GM19239 (cell line): ENCODE measurements at places on chromosomes 12 and 14.

DNA sequence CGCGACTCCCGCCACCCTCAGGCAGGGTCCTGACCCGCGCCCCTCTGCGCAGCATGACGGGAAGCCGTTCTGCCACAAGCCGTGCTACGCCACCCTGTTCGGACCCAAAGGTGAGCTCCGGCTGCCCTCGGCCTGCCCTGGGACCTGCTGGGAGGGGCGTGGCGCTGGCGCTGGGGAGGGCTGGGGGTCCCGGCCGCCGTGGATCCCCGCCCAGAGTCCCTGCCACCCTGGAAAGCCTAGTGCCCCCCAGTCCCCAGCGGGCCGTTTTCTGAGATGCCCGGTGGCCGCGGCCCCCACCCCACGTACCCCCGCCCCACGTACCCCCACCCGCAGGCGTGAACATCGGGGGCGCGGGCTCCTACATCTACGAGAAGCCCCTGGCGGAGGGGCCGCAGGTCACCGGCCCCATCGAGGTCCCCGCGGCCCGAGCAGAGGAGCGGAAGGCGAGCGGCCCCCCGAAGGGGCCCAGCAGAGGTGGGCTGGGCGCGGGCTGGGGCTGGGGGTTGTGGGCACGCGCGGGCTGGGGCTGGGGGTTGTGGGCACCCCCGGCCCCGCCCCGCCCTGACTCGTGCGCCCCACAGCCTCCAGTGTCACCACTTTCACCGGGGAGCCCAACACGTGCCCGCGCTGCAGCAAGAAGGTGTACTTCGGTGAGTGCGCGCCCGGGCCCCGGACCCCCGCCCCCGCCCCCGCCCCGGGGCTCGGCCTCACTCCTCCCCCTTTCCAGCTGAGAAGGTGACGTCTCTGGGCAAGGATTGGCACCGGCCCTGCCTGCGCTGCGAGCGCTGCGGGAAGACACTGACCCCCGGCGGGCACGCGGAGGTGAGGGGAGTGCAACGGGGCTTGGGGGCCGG is 4.0 kb downstream of the CRIP2 start:
- DNase-seq = no peak

DNA sequence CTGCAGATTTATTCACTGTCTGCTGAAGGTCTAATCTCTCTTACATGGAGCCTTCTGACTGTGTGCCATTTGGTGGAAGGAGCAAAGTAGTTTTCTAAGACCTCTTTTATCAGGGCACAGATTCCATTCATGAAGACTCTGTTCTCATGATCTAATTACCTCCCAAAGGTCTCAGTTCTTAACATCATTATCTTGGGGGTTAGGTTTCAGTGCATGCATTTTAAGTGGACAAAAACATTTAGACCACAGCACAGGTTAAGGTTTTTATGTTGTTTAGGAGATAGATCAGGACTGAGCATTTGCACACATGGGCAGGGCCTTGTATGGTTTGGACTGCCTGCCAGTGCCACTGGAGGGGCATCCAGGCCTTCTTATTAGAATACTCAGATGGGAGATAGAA is 746.1 kb downstream of the C12orf50 start:
- no peak for DNase-seq

GRCh38 chr12:110760204-110760609 is 17.5 kb upstream of the PPP1CC start:
- DNase-seq = no peak

GRCh38 chr12:108241986-108242703 is 97.0 kb downstream of the CMKLR1 start:
- DNase-seq = no peak

DNA sequence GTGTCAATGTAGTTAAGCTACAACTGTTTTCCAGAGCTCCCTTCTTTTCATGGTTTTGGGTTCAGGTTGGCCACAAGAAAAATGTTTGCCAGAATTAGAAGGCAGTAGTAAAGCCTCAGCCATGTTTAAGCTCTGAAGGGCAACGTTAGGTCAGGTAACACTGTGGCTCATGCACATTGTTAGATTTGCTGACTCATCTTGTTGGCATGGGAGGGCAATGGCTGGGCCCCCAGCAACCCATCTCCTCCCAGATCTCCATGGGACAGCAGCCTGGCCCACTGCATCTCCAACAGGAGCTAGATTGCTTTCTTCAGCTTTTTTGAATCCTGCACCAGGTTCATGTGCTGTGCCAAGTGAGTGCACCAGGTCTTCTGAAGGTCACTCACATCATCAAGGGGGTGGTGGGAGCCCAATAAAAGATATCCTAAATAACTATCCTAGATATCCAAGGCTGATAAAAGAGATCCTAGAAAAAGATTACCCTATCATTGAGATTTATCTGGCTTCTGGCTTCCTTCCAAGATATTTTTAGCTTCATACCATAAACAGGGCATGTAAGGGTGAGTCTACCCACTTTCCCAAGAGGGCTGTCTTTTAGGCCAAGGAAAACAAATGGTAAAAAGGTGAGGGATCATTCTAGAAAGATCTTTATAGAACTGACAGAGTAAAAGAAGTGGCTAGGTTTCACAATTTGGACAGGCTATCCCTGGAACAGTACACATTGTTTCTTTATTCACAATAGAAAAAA is 28.9 kb downstream of the PTGER2 start:
- DNase-seq = no peak

- no peak for DNase-seq
These were observed 24.9 kb downstream of the VPS37B start for GRCh38 chr12:122870867-122871664.

DNA sequence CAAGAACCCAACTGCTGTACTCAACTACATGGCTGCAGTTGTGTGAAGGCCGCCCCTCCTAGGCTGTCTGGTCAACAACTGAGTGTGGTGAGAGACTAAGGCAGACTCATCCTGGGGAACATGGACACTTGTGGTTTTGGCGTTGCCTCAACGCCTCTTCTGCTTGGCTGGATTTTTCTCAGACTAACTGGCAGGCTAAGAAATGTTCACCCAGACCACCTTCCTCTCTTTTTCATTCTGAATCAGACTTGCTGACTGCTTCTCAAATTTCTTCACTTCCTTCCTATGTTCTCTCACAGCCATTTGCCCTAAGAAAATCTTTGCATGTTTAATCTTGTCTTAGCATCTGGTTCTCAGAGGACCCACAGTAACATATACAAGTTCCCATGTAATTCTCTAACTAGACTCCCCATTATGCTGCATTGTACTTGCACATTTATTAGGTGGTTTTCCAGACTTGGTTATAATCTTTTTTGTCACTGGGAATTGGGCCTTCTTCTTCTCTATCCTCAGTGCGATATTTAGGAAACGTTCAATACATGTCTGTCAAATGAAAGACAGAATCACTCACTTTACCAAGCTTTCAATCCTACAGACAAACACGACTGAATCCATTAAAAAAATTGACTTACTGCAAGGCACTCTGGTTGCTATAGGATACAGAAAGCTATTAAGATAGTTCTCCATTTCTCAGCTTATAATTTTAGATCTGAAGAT is 327.6 kb downstream of the CCER1 start:
- no peak for DNase-seq

DNA sequence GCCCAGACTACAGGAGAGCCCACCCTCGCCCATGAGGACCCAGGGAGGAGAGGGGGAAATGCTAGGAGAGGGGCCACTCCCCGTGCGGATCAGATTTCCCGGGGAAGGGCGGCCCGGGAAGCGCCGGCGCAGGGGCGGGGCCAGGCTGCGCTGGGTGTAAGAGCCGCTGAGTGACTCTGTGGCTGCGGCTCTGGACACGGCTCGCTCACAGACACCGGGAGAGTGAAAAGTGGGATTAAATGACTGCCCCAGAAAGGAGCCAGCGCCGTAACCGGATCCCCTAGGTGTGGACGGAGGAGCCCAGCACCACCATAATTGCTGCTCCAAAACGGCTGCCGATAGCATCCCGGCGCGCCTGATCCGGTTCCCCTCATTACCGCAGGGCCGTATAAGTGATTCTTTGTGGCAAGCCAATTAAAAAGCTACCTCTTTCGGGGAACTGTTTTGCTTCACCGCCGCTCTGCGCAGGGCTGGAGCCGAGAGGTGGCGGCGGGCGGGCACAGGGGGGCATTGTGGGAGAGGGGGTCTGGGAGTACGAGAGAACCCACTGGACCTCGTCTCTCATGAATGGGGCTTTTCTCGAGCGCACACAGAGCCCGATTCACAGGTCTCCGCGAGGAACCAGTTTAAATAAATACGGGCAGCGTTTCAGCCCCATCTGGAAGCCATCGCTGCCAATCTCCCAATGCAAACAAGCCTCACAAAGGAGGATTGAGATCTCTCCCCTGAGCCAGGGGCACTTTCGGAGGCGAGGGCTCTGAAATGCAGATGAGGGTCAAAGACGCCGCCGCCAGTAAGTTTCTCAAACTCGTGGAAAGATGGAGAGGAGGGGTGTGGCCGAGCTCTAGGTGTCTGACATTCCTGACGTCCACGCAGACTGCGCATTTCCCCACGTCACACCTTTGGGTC is 2.5 kb downstream of the COL2A1 start:
- no peak for DNase-seq

DNA sequence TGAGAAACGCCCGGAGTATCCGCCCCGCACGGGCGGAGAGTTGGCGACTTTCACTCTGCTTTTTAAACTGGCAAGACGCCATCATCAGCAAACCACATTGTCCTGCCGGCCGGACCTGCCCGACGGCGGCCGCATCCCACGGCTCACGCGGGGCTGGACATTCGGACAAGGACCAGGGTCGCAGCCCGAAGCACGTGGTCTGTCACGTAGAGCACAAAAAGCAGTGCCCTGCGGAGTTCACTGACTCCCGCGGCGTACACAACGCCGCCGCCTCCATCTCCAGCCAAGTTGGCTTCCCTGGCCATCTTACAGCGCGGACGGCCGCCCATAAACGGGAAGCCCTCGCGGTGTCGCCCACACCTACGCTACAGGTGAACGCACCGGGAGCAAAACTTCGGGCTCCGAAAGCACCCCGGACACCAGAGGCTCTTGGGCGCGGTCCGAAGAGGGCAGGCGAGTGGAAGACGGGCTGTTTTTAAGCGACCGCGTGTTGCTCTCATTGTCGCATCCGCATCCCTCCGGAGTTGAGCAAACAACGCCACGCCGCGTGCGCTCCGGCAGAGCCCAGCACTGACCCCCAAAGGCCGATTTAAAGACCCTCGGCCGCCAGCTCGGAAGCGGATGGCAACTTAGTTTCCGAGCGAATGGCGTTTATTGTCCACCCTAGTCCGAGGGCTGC is 966 bp downstream of the SINHCAF start:
- peak; percentile 20 for DNase-seq

GRCh38 chr14:62053188-62053587 is 291.0 kb downstream of the SNAPC1 start:
- DNase-seq = peak; percentile 10

DNA sequence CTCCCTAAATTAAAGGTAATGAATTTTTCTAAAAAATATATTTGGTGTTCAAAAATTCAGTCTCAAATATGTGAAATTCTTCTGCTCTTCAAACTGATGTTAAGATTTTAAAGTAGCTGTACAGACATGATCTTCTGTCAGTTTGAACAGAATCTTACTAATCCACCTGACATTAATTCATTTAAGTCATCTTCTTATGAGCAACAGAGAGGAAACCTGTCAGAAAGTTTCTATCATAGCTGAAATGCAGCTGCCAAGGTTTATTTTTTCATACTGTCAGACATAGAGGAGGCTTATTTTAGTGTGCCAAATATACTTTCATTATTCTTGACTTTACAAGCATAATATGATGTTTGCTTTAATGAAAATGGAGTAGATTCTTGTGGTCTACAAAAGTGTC is 686.6 kb upstream of the MIS18BP1 start:
- DNase-seq = no peak

DNA sequence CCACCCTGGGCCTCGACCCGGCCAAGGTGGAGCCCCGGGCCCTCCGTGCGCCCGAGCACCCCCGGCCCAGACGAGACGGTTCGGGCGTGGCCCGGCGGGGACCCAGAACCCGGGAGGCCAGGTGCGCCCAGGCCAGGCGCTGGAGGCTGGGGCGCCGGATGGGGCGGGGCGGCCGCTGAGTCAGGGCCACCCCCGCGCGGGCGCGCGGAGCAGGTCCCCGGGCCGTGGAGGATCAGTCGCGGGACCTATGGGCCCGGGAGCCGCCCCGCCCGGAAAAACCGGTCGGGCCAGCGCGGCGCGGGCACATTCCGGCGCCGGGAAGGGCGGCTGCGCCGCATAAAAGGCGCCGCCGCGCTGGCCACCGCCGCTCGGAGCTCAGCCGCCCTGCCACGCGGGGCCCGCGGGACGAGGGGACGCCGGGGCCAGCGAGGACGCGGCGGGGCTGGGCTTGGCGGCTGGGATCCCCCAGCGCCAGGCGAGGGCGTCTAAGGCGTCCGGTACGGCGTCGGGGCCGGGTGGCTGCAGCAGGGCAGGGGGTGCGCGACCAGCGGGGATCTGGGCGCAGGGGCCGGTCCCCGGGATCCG is 21.5 kb upstream of the KIF26A start:
- DNase-seq = no peak

GRCh38 chr14:102727336-102728095 is 49.7 kb upstream of the TRAF3 start:
- DNase-seq = no peak

- DNase-seq = no peak
These were observed 29.3 kb downstream of the ACTR6 start for GRCh38 chr12:100229876-100230275.

- DNase-seq = no peak
These were observed 16.1 kb downstream of the AICDA start for GRCh38 chr12:8596561-8596960.

- DNase-seq = no peak
These were observed 2.0 kb downstream of the EMC9 start for GRCh38 chr14:24139272-24139934.

DNA sequence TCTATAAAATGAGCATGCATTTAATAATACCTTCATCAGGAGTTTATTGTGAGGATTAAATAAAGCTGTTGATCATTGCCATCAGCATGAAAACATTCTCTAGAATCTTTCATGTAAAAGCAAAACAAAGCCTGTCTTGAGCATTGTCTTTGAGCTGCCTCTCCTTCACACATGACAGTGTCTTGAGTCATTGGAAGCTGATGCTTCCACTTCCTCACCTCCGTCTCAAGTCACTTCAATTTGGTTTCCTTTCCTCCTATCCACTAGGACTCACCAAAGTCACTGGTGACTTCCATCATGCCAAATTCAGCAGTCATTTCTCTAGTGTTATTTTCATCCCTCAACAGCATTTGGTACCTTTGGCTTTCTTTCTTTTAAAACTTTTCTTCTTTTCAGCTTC is 31.6 kb upstream of the MYBPC1 start:
- no peak for DNase-seq

- no peak for DNase-seq
These were observed 81.1 kb downstream of the ESRRB start for GRCh38 chr14:76456891-76457586.

GRCh38 chr12:29574500-29574899 is 77.0 kb upstream of the OVCH1 start:
- no peak for DNase-seq

- no peak for DNase-seq
These were observed 70.8 kb downstream of the ZFC3H1 start for GRCh38 chr12:71592841-71593240.
